Activated naive CD4-positive, alpha-beta T cell treated with anti-CD3 and anti-CD28 coated beads for 36 hours (primary cell): ENCODE measurements at places on chromosomes 5 and 9. TPM values are rescaled to one million over a fixed set of nuclear protein-coding genes. Genes with fewer than 3 reads are reported as not detected.

- no peak overlapping the region for H3K4me3 ChIP-seq
- H3K4me1 ChIP-seq, result peaks cover 6% of the 10 kb centered on the region
- H3K27ac ChIP-seq, result no peak overlapping the region
- peak; percentile 26 for DNase-seq
- H3K36me3 ChIP-seq, result peaks cover 2% of the 10 kb centered on the region
Measured at GRCh38 chr9:93357649-93358048, 93.8 kb upstream of the FAM120A start.

- H3K4me1 ChIP-seq, result no peaks in the 10 kb centered on the region
- H3K27ac ChIP-seq, result no peak overlapping the region
- no peak for DNase-seq
- no peak overlapping the region for H3K4me3 ChIP-seq
- no peaks in the 10 kb centered on the region for H3K36me3 ChIP-seq
- peaks cover 10% of the 10 kb centered on the region for H3K27me3 ChIP-seq
Measured at GRCh38 chr5:138732933-138733332, 20.3 kb upstream of the CTNNA1 start.

GRCh38 chr5:138969323-138970002 lies 94.3 kb upstream of the LRRTM2 start:
- H3K27ac ChIP-seq, result no peak overlapping the region
- H3K4me1 ChIP-seq, result no peaks in the 10 kb centered on the region
- no peak overlapping the region for H3K4me3 ChIP-seq
- H3K27me3 ChIP-seq, result no peaks in the 10 kb centered on the region

- H3K4me1 ChIP-seq, result no peaks in the 10 kb centered on the region
- H3K36me3 ChIP-seq, result no peaks in the 10 kb centered on the region
- H3K27ac ChIP-seq, result no peak overlapping the region
- H3K27me3 ChIP-seq, result no peaks in the 10 kb centered on the region
- no peak overlapping the region for H3K4me3 ChIP-seq
Measured at GRCh38 chr9:23555851-23556250, 270.2 kb downstream of the ELAVL2 start.

- no peak overlapping the region for H3K4me3 ChIP-seq
- no peak for DNase-seq
- H3K36me3 ChIP-seq, result no peaks in the 10 kb centered on the region
Measured at GRCh38 chr9:16773116-16773515, 97.4 kb downstream of the BNC2 start.

DNA sequence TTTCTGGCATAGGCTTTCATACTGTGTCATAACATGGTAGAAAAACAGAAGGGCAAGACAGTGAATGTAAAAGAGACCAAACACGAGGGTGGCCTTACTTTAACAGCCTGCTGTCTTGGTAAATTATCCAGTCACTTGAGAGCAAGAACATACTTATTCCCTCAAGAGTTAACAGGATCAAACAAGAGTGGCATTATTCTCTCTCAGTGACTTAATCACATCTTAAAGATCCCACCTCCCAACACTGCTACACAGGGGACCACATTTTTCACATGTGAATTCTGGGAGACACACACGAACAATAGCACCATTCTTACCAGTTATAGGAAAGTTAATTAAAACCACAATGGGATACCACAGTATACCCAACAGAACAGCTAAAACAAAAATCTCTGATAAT lies 898.0 kb upstream of the C9orf72 start:
- no peaks in the 10 kb centered on the region for H3K27me3 ChIP-seq
- H3K4me3 ChIP-seq, result no peak overlapping the region
- DNase-seq, result no peak
- no peaks in the 10 kb centered on the region for H3K36me3 ChIP-seq

- no peak for DNase-seq
- H3K36me3 ChIP-seq, result no peaks in the 10 kb centered on the region
- H3K4me3 ChIP-seq, result no peak overlapping the region
- H3K4me1 ChIP-seq, result no peaks in the 10 kb centered on the region
- peaks cover 4% of the 10 kb centered on the region for H3K27me3 ChIP-seq
- no peak overlapping the region for H3K27ac ChIP-seq
Measured at GRCh38 chr5:61254969-61255555, 77.0 kb upstream of the ZSWIM6 start.

DNA sequence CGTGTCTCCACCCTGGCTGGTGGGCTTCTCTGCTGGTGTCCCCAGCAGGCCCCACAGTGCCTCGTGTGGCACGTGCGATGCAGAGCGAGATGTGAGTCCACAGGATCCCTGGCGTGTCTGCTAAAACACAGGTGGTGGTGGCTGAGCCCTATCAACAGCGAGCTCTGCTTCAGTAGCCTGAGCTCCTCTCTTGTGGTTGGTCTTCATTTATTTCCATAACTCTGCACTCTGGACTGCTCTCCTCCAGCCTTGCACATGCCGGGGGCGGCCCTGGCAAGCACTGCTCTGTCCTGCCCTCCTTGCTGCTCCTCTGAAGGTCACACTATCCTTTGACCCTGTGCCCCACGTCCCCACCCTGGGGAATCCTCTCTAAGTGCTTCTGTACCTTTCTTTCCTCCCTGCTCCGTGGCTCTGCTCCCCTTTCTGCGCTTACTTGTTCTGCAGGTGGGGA lies 59.2 kb downstream of the NSUN2 start:
- no peaks in the 10 kb centered on the region for H3K36me3 ChIP-seq
- H3K27ac ChIP-seq, result no peak overlapping the region
- DNase-seq, result no peak
- H3K4me3 ChIP-seq, result no peak overlapping the region
- H3K27me3 ChIP-seq, result peaks cover 25% of the 10 kb centered on the region

DNA sequence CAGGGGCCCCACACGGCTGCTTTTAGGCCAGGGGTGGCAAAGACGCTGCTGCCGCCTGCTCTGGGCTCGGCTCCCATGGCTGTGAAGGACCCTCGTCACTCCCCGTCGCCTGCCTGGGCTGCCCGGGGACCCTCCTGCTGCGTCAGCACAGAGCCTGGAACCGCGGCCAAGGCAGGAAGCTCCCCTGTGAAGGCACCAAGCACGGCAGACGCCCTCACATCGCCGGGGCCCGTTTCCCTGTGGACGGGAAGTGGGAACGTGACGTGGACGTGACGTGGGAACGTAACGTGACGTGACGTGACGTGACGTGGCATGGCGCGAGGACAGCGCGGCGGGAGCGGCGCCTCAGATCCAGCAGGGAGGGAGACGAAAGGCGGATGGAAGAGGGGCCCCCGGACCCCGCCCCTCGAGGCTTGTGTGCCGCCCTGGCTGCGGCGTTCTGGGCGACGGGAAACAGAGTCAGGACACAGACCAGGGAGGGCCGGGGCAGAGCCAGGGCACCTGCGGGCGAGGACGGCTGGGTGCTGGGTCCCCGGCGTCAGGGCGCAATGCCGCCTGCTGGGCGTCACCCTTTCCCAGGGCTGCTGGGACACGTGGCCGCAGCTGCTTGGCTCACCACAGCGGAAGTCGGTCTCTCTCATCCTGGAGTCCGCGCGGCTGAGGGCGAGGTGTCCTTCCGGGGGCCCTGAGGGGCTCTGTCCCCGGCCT lies 53.1 kb downstream of the MRPL36 start:
- no peak overlapping the region for H3K4me3 ChIP-seq
- H3K27ac ChIP-seq, result no peak overlapping the region
- no peaks in the 10 kb centered on the region for H3K4me1 ChIP-seq
- peaks cover 7% of the 10 kb centered on the region for H3K27me3 ChIP-seq
- H3K36me3 ChIP-seq, result peaks cover 2% of the 10 kb centered on the region

- H3K27ac ChIP-seq, result no peak overlapping the region
- H3K4me3 ChIP-seq, result no peak overlapping the region
- peaks cover 2% of the 10 kb centered on the region for H3K27me3 ChIP-seq
Measured at GRCh38 chr5:174086751-174087150, 41.2 kb downstream of the NSG2 start.

The HACD4 gene
- 1.6 TPM for total RNA-seq

The EPB41L4B gene
- 0.24 TPM for total RNA-seq

The ZER1 gene
- 11.0 TPM for total RNA-seq

The CBY3 gene
- total RNA-seq, result not detected
